ENCODE measurements at places on chromosomes 11 and 22. TPM values are rescaled to one million over a fixed set of nuclear protein-coding genes. Genes with fewer than 3 reads are reported as not detected.

DNA sequence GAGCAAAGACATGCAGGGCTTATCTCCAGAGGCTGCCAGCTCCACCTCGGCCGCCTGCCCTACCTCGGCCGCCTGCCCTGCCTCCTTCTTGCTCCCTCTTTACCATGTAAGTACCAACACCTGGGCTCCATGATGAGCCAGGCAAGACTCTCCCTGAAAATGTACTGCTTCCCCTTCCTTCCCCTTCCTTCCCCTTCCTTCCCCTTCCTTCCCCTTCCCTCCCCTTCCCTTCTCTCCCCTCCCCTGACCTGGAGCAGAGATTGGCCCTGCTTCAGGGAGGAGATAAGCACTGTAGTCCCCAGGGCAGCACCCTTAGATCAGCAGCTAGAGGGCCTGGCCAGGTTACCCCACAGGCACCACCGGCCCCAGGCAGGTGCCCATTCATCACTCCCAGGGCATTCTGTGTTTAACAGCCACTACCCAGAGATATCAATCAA, 25.4 kb upstream of the ADORA2A start:
- DNase-seq: no peak

GRCh38 chr11:19820100-19820499, 107.5 kb downstream of the NAV2 start:
- no peak for DNase-seq

DNA sequence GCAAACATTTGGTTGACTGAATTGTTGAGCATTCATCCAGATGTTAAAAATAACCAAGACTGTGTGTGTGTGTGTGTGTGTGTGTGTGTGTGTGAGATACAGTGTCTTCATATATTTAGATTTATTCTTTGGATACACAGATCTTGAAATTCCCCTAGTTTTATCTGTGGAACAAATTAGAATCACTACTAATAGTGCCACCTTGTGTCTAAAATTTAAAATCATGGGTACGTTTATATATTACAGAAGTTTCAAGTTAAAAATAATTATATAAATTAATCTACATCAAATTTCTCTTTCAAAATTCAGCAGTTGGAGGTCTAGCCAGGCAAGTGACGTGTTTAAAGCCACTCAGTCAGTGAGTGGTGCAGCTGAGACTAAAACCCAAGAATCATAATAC, 1566.2 kb upstream of the TENM4 start:
- DNase-seq: no peak

PRAME gene
- total RNA-seq: 0.12 TPM

DNA sequence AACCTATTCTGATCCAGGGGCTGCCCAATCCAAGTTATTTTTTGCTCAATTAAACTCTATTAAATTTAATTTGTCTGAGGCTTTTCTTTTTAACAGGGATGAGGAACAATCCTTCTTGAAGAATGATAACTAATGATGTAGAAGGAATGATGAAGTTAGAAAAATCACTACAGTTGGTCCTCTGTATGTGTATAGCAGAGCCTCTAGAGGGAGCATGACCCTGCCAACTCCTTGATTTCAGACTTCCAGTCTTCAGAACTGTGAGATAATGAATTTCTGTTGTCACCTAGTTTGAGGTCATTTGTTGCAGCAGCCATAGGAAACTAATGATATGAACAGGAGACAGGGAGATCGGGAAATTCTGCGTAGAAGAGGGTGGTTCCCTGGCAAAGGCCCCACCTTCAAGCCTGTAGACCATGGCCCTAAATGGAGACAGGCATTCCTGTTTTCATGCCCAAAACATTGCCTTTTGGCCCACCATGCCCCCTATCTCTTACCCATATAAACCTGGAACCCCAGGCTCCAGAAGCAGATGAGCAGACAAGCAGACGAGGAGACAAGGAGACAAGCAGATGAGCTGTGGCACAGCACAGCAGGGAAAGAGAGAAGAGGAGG, 7.7 kb upstream of the QSER1 start:
- DNase-seq: no peak

- DNase-seq: no peak
These were observed 70.8 kb downstream of the PANX1 start for GRCh38 chr11:94199136-94200130.

DNA sequence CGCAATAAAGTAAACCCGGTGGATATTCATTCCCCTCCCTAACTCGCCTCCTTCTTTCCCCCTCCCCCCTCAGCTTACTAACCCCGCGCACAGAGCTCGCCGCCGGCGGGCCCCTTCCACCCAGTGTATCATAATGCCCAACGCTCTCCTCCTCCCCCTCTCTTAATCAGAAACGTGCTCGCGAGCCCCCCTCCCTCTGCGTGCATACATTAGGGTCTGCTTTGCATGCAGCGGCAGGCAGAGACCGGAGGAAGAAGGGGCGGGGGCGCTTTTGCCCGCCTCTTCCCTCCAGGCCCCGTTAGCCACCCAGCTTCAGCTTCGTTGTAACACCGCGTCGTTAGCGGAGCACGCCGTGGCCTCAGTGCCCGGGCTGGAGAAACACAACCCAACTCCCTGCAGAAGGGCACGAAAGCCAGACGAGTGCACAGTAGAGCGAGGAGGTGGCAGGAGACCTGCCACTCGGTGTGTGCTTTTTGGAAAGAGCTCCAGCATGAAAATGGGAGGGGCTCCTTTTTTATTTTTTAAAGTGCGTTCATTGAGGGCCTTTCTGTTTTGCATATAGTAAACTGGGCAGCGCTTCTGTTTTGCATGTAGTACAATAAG, 901 bp upstream of the KMT2A start:
- peak; percentile 64 for DNase-seq

DNA sequence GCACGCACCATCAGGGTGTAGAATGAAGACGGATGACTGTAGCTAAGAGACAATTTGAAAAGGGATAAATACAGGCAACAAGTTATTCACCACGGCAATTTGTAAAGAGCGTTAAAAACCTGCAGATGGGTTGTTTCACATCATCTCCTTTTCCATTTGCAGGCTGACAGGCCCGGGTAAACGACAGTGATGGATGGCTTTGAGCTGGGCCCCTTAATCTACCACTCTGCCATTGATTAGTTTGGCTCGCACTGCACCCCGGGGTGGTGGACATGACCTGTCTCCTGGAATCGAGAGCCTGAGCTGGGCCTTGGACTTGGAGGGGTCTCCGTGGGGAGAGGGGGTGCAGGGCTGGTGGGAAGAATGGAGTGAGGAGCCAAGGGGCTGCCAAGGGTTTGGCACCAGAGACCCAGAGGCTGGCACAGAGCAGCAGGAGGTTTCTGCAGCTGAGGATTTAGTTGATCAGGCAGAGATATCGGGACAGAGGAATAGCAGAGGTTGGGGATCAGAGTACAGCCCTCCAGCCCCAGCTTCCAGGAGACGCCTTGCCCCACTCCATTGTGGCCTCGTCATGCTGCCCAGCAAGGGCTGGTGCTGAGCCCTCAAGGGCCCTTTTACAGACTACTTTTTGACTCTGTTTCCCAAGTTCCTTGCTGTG, 110.6 kb upstream of the NECTIN1 start:
- no peak for DNase-seq

- no peak for DNase-seq
These were observed 3.3 kb downstream of the C2CD2L start for GRCh38 chr11:119110439-119110838.

GRCh38 chr11:35934981-35935380, 8.9 kb upstream of the LDLRAD3 start:
- no peak for DNase-seq
